ENCODE measurements at places on chromosomes 7 and 10.

DNA sequence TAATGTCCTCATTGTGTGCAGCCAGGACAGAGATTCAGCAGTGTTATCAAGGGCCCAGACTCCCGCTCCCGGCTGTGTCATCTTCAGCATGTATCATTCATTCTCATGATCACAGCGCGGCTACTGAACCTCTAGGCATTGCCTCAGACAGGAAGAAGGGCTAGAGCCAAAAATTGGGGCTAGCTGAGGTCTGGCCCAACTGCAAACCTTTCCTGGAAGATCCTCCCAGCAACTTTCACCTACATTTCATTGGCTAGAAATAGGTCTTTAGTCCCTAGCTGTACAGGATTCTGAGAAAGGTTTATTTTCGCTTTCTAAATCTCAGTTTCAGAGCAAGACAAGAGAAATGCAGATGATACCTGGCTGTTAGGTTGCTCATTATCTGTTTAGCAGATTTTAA, 81.9 kb downstream of the CREM start:
- no peak for DNase-seq
- no peaks in the 10 kb centered on the region for H3K36me3 ChIP-seq
- peak overlapping the region; percentile 13 for H3K4me3 ChIP-seq
- peaks cover 7% of the 10 kb centered on the region for H3K4me1 ChIP-seq
- H3K27me3 ChIP-seq: no peaks in the 10 kb centered on the region
- no peak overlapping the region for H3K27ac ChIP-seq

GRCh38 chr7:48880851-48881250, 43.5 kb upstream of the CDC14C start:
- H3K36me3 ChIP-seq: no peaks in the 10 kb centered on the region
- H3K4me3 ChIP-seq: no peak overlapping the region
- no peak for DNase-seq
- H3K4me1 ChIP-seq: no peaks in the 10 kb centered on the region

- H3K4me3 ChIP-seq: no peak overlapping the region
- peaks cover 7% of the 10 kb centered on the region for H3K4me1 ChIP-seq
- H3K27me3 ChIP-seq: no peaks in the 10 kb centered on the region
Observed at GRCh38 chr10:79413196-79413595, 32.2 kb downstream of the ZCCHC24 start.

- DNase-seq: no peak
- no peak overlapping the region for H3K4me3 ChIP-seq
- peaks cover 20% of the 10 kb centered on the region for H3K4me1 ChIP-seq
- H3K27me3 ChIP-seq: no peaks in the 10 kb centered on the region
Observed at GRCh38 chr10:69503896-69504265, 52.6 kb downstream of the TSPAN15 start.

GRCh38 chr7:151017953-151018420, 6.3 kb downstream of the ATG9B start:
- DNase-seq: peak; percentile 79
- H3K27ac ChIP-seq: peak overlapping the region; percentile 1
- H3K4me1 ChIP-seq: peaks cover 66% of the 10 kb centered on the region
- H3K27me3 ChIP-seq: peaks cover 7% of the 10 kb centered on the region
- H3K36me3 ChIP-seq: no peaks in the 10 kb centered on the region

- H3K27ac ChIP-seq: no peak overlapping the region
- no peaks in the 10 kb centered on the region for H3K27me3 ChIP-seq
- no peaks in the 10 kb centered on the region for H3K36me3 ChIP-seq
Observed at GRCh38 chr10:106107706-106108105, 1056.8 kb downstream of the SORCS1 start.
